ENCODE measurements at places on chromosomes 6 and 20.

- no peak for DNase-seq
Observed at GRCh38 chr20:61480158-61480825, 228.2 kb downstream of the CDH4 start.

DNA sequence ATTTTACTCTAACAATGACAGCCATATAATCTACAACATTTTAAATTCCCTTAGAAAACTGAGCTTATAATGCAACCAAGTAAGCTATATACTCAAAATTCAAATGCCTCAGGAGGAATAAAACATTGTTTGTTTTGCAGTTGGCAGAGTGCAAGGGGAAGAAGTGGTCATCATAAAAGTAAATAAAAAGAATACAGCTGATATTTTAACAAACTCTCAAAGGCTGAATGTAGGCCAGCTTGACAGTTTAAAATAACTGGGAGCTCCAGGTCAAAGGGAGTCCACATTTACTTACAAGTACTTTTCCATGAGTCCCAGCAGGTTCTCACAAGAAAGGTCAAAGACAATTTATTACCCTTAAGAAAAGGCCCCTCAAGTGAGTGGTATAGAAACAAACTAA is 589.8 kb downstream of the BCKDHB start:
- no peak for DNase-seq

DNA sequence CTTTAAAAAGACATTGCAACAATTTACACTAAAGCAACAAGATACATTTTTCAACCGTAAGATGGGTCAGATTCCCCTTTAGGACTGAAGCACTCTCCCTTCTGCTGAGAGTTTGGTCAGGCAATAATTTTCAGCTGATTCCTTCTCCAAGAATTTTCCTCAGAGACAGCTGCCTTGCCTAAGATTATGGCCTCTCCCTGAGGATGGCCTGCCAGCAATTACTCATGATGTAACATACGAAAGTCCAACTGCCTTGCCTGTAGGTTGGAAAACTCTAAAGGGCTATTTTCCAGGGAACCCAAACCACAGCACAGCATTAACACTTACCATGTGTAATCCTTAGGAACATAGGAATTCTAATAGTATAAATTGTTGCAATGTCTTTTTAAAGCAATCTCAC is 229.1 kb upstream of the FLRT3 start:
- DNase-seq, result no peak

DNA sequence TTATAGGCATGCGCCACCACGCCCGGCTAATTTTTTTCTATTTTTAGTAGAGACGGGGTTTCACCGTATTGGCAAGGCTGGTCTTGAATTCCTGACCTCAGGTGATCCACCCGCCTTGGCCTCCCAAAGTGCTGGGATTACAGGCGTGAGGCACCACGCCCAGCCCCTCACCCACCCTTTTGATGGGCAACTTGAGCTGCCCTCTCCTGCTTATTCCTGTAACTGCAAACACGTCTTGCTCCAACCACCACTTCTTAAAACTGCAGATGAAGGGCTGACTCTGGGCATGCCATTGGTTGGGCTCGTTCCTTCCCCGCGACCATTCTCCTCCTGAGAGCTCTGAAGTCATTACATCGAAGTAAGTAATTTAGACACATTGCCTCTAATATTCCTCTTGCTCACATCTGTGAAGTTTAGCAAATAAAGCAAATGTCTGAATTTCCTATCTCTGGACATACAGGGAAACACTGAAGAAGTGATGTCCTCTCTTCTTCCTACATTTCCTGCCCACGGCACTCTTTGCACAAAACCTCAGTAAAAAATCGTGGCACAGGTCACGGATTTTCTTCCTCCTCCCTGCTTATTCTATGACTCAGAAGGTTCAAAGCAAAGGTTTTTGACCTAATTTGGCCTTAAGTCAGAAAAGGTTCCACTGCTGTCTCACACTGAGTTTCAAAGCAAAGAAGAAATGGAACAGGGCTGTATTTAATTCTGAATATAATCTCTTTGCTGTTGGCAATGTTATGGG is 117.5 kb downstream of the GMPR start:
- DNase-seq, result no peak

GRCh38 chr6:123226398-123226797 is 230.4 kb downstream of the CLVS2 start:
- DNase-seq, result no peak

DNA sequence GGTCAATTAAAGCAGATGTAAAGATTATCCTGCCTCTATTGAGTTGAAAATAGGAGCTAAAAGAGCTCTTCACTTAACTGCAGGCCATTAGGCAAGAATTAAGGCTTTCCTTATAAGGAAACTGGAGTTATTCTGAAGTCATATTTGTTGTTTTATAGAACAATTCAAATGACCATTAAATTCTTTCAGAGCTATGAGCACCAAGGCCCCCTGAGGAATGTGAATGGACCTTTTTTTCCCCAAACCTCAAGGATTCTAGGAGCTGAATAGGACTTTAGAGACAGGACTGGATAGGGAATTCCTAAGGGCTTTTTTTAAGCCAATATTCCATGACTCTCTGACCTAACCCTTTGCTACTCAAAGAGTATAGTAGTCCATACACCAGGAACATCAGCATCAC is 565.7 kb upstream of the BTBD3 start:
- DNase-seq, result no peak

- no peak for DNase-seq
Observed at GRCh38 chr6:2468601-2468955, 223.2 kb upstream of the GMDS start.

- DNase-seq, result no peak
Observed at GRCh38 chr6:115583290-115583689, 477.4 kb downstream of the FRK start.

GRCh38 chr6:145318952-145319351 is 416.4 kb downstream of the EPM2A start:
- no peak for DNase-seq

DNA sequence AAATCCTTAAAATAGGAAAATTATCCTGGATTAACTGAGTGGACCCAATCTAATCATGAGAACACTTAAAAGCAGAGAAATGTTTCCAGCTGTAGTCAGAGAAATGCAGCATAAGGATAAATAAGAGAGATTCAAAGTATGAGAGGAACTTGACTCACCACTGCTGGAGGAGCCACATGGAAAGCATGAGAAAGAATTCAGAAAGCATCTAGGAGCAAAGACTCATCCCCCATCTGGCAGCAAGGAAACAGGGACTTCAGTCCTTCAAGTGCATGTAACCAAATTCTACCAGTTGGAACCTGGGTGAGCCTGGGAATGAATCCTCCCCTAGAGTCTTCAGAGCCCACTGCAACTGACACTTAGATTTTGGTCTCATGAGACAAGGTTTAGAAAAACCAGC is 33.7 kb downstream of the RNF146 start:
- DNase-seq, result no peak

DNA sequence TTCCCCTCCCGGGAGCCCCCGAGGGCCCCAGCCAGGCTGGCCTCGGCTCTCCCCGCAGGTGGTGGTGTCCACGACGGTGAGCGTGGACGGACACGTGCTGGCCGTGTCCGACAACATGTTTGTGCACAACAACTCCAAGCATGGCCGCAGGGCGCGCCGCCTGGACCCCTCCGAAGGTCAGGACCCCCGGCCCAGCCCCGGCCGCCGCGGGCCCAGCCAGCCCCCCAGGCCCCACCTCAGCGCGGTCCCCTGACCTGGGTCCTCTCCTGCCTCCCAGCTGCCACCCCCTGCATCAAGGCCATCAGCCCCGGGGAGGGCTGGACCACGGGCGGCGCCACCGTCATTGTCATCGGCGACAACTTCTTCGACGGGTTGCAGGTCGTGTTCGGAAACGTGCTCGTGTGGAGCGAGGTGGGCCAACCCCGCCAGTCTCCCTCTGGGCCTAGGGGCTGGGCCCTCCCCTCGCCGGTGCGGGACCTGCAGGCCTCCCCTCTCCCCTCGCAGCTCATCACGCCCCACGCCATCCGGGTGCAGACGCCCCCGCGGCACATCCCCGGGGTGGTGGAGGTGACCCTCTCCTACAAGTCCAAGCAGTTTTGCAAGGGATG is 51.0 kb downstream of the CPXM1 start:
- DNase-seq, result no peak

GRCh38 chr6:170098428-170099170 is 192.3 kb downstream of the DLL1 start:
- DNase-seq, result no peak

DNA sequence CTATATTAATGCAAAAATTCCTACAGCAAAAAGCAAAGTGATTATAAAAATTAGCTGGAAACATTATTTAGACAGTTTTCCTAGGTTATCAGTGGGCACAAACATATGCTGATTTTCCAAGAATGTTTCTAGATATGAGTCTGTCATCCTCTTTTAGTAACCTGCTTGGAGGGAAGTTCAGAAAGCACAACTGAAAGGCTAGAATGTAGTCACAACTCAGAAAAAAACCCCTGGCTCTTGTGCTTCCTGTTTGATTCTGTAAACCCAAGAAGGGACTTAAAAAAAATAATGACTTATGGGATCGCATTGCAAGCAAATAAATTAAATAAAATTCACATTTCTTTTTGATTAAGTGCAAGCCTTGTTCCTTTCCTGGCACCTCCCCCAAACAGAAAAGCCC is 708.4 kb upstream of the EPHA7 start:
- DNase-seq, result no peak

DNA sequence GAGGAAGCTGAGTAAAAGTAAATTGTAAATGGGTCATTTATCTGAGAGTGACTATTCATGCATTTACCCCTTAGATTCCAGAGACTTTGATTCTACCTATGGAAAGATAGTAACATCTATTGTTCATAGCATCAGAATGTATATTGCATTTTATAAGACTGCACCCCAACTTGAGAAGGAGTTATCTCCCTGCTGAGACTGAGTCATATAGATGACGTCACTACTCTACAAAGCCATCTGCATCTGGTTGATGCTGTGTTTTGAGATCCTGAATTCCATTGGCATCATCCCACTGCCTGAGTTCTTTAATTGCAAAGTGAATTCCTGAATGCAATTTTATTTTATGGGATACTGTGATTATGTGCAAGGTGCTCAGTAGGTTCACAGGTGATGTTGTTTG is 444.0 kb upstream of the SLC35B3 start:
- DNase-seq, result no peak

DNA sequence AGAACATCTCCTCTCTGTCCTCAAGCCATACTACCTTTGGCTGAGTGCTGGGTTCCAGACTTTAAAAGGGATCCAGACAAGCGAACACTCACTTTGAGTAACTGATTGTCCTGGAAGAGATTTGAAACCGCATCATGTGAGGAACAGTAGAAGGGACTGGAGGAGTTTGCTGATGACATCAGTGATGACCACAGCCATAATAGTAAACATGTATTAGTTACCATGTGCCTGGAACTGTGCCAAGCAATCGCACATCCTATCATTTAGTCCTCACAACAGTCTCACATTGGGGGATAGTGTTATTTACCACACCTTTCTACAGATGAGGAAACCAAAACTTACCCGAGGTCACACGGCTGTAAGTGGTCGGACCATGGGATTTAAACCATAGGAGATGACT is 39.8 kb downstream of the ARMC2 start:
- no peak for DNase-seq

DNA sequence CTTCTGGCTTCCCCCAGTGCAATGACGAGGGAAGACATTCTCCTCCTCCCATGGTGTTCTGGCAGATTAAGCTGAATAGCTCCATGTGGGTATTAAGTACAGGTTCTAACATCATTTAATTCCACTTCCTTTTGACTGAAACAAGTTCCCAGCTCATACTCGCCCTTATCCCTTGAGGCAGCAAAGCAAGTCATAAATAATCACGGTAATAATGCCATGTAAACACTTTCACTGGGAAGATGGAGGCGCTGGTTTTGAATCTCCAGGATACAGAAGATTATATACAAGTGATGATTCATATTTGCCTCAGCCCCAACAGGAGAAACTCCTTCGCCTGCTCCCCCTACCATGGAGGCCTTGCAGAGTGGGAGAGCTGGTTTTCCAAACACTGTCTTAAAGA is 141.3 kb downstream of the PXDC1 start:
- no peak for DNase-seq

DNA sequence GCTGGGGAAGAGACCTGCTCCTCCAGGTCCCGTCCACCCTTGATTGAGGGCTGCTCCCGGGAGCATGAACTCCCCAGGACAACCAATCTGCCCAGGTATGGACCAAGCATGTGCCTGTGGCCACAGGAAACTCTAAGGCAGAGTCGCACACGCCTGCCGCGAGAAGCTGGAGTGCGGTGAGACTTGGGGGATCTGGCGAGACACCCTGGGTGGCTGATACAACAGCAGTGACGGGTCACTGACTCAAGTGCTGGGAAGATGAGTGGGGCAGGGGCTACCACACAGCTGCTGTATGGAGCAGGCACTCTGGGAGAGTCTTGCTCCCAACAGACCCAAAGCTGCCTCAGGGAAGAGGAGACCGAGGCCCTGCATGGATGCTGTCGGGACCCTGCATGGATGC is 40.1 kb downstream of the BFSP1 start:
- DNase-seq, result no peak

GRCh38 chr6:11011787-11012234 is 32.3 kb downstream of the ELOVL2 start:
- no peak for DNase-seq

- no peak for DNase-seq
Observed at GRCh38 chr20:4574356-4574690, 147.4 kb upstream of the PRND start.

- DNase-seq, result no peak
Observed at GRCh38 chr20:2603816-2604505, 48.5 kb upstream of the NOP56 start.

All from stimulated activated CD4-positive, alpha-beta T cell treated with anti-CD3 and anti-CD28 coated beads, Interleukin-1b, Interleukin-23, amount 100 ng/mL, for 48 hours (primary cell).